Germinal center (tissue), 1 donor: ENCODE measurements at places on chromosomes 5 and 9.

DNA sequence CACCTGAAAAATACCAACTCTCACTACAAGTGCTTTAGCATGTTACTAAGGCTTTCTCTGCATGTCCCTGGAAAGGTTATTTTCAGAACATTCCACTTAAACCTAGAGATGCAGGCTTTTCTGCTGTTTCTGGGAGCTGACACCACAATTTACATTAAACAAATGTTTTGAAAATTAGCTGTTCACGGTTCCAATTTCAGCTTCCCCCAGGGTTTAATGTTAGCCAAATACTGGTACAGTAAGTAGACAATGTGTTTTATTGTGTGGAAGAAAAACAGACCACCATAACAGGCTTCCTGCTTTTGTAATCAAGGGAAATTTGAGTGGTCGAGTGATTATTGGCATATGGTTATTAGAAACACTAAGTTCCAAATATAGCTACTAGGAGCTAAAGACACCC is 32.0 kb downstream of the MACROH2A1 start:
- DNase-seq, result no peak

- DNase-seq, result no peak
These were observed 137.8 kb downstream of the ADAMTS2 start for GRCh38 chr5:179207470-179207869.

DNA sequence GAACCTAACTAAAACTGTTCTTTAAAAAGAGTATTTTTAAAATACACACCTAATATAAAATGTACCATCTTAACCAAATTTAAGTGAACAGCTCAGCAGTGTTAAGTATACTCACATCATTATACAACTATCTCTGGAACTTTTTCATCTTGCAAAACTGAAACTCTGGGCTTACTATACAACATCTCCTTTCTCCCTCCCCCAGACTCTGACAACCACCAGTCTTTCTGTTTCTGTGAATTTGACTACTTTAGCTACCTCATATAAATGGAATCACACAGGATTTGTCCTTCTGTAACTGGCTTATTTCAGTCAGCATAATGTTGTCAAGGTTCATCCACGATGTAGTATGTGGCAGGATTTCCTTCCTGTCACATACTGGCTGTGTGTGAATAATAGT is 93.5 kb downstream of the FOXD1 start:
- DNase-seq, result no peak

DNA sequence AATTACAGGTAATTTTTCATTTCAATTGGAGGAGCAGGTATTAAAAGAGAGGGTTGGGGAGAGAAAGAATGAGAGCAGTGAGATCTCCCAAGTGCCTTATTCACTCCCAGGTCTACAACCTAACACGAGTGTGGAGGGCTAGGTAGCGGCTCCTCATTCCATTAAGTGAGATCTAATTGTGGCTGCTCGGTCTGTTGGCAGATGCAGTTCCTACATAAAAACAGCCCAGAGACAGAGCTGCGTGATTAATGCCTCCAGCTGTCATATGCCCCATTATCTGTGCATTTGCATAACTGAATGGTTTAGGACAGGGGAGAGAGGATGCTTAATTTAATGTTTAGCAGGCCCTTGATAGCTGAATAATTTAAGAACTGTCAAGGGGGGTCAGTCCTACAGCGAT is 100.5 kb downstream of the PSAT1 start:
- no peak for DNase-seq

GRCh38 chr5:132896685-132897084 is 23.2 kb downstream of the LEAP2 start:
- no peak for DNase-seq

DNA sequence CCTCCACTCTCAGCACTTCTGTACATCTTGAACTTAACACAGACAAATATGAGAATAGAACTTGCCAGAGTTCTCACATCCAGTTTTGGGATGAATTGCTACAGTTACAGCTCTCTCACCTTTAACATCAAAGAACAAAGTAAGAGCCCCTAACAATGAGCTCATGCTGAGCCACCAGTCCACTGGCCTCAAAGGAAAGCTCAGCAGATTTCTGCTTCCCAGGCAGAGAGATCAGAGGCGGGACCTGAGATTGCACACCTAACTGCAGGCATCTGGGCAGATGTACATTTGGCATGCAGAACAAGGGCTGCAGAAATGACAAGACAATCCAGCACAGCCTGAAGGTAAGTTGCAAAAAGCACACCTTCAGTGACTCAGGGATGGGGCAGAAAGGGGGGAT is 300.9 kb downstream of the MRPS30 start:
- no peak for DNase-seq

GRCh38 chr5:131373265-131373664 is 109.4 kb downstream of the CDC42SE2 start:
- DNase-seq, result no peak

- no peak for DNase-seq
These were observed 14.6 kb downstream of the LCN9 start for GRCh38 chr9:135677641-135678168.

GRCh38 chr5:16774806-16775205 is 158.0 kb upstream of the RETREG1 start:
- no peak for DNase-seq
